ENCODE measurements at places on chromosomes 3 and 15. TPM values are rescaled to one million over a fixed set of nuclear protein-coding genes. Genes with fewer than 3 reads are reported as not detected.

MYNN gene
- 9.8 TPM for total RNA-seq

RARB gene
- 10.2 TPM for total RNA-seq

GOLGA6L7 gene
- total RNA-seq, result not detected

TMEM108 gene
- total RNA-seq, result not detected

SAMMSON gene
- total RNA-seq, result not detected
